ENCODE measurements at places on chromosomes 6 and 20. TPM values are rescaled to one million over a fixed set of nuclear protein-coding genes. Genes with fewer than 3 reads are reported as not detected.

The WFDC2 gene
- total RNA-seq = 1.0 TPM

The PTPRT gene
- 0.11 TPM for total RNA-seq

The NKAIN4 gene
- not detected for total RNA-seq

The PROKR2 gene
- not detected for total RNA-seq

The SLC17A9 gene
- 0.73 TPM for total RNA-seq

The PARD6B gene
- 4.7 TPM for total RNA-seq

The SEL1L2 gene
- 0.43 TPM for total RNA-seq

- DNase-seq = no peak
Observed at GRCh38 chr6:139239064-139239463, 52.7 kb downstream of the TXLNB start.

- no peak for DNase-seq
Observed at GRCh38 chr6:127277878-127278843, 11.5 kb downstream of the RNF146 start.

DNA sequence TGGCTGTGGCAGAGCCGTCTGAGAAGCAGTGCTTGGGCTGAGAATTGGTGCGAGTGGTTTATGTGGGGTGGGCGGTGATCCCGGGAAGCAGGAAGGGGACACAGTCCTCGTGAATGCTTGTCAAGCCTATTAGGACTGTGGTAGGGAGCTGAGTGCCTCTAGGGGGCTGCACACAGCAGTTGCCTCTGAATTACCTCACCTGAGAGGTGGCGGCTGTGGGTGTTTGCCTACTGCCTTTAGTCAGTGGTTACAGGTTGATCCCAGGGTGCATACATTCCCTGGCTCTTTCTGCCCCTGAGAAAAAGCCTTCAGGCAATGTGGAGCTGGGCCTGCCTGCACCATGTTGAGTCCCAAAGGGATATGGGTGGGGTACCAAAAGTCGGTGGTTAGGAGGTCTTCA, 5.2 kb downstream of the AP5S1 start:
- DNase-seq = no peak

- no peak for DNase-seq
Observed at GRCh38 chr20:23672158-23672557, 16.7 kb downstream of the CST4 start.

GRCh38 chr20:40189621-40190020, 499.4 kb downstream of the MAFB start:
- no peak for DNase-seq

GRCh38 chr20:58515233-58516212, at the start of gene APCDD1L:
Gene APCDD1L, minus strand, starts transcription at chr20:58515399. Its CDS starts 692 bp downstream, at chr20:58514707.
- DNase-seq = no peak

DNA sequence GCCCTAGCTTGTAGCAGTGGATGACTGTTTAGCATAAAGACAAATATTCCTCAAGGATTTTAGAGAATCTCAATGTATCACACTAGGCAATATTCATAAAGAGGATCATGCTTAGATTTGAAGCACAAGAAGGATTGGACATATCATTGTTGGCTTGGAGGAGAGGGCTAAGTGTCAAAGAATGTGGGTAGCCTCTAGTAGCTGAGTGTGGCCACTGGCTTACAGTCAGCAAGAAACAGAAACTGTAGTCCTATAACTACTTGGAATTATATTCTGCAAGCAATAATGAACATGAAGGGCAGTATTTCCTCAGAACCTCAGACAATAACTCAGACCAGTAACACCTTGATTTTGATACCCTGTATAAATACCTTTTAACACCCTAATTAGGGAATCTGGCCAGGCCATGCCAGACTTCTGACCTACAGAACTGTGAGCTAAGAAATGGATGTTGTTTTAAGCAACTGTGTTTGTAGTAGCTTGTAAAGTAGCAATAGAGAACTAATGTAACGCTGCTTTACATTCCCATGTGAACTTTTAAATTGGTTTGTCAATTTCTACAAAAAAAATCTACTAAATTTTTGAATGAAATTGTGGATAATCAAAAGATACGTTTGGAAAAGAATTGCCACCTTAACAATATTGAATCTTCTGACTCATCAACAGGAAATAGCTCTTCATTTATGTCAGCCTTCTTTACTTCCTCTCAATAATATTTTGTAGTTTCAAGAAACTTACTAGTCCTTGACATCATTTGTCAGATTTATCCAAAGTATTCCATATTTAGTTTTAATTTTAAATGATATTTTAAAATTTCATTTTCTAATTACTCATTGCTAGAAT, 65.2 kb upstream of the RSPO3 start:
- no peak for DNase-seq

GRCh38 chr20:42399802-42400201, 781.6 kb upstream of the CHD6 start:
- no peak for DNase-seq

- DNase-seq = peak; percentile 53
Observed at GRCh38 chr6:156718647-156719394, 58.4 kb upstream of the ARID1B start.

DNA sequence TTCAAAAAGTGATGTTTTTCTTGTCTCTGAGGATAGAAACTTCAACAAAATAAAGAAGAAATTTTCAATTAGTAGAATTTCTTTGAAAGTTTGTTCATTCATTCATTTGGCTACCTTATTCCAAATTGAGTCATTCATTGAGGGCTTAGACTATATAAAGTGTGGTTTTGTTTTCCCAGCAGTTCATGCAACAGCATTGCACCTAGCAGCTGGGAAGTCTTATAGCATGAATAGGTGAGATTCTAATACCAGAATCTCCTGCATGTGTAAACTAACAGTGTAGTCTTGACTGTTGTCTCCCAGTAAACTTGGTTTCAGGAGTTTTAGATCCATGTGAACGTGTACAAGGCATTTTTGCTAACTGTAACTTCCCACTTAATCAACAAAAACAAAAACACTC, 7.1 kb downstream of the ESR1 start:
- DNase-seq = no peak

- DNase-seq = no peak
Observed at GRCh38 chr20:42007251-42007650, 389.1 kb upstream of the CHD6 start.

DNA sequence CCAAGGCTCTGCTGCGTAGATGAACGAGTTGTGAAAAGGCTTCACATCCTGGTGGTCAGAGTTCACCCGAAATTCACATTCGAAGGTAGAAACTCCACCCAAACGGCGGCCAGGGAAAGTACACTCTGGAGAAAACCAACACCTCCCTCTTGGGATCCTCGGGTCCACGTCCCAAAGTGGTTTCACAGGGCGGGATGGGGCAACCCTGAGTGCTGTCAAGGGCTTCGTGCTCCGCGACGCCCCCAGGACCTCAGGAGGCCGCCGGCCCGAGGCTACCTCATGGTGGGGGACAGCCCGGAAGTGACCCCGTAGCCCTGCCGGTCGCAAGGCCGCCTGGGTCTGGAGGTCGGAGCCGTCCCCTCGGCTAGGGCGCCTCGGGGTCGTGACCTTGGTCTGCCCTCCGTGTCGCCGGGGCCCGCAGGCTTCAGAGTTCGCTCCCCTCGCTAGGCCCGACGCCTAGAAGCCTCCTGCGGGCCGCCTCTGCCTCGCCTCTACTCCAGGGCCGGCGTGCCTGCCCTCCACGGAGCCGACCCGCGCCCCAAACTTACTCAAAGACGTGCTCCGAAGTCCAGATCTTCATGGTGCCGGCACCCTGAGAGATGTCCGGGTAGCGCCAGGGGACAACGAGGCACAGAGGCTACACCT, at the start of gene PRELID3B:
TSS of gene PRELID3B (minus strand) at position 636 of the 645 bp plus-strand sequence. CDS start at position 580, 56 bp downstream.
- no peak for DNase-seq

All from Right ventricle myocardium superior (tissue), 1 donor.